ENCODE measurements at places on chromosomes 1 and 21. TPM values are rescaled to one million over a fixed set of nuclear protein-coding genes. Genes with fewer than 3 reads are reported as not detected.
A peak's percentile ranks its signal among the peaks of the same experiment; 100 is the strongest.

- no peak for DNase-seq
Measured at GRCh38 chr1:45037456-45037855, 25.4 kb downstream of the UROD start.

GRCh38 chr1:202155478-202156021 is 4.9 kb downstream of the PTPN7 start:
- DNase-seq: peak; percentile 59

GRCh38 chr1:100597061-100597741 is 59.3 kb downstream of the GPR88 start:
- no peak for DNase-seq

DNA sequence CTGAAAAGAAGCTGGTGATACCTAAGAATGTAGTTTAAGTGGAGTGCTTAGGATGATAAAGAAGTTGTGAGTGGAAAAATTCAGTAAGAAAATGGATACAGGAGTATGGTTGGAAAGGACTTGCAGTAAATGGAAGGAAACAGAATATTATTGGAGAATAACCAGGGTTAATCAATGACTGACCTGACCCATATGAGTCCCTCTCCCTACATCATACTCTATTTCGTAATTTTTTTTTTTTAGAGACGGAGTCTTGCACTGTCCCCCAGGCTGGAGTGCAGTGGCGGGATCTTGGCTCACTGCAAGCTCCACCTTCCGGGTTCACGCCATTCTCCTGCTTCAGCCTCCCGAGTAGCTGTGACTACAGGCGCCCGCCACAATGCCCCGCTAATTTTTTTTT is 33.4 kb upstream of the ENSA start:
- DNase-seq: no peak

The FALEC gene
- total RNA-seq: not detected

- DNase-seq: no peak
Measured at GRCh38 chr1:171470726-171471125, 14.6 kb upstream of the PRRC2C start.

- no peak for DNase-seq
Measured at GRCh38 chr1:169260478-169261151, 107.0 kb downstream of the NME7 start.

- DNase-seq: no peak
Measured at GRCh38 chr1:2639203-2639602, 6.4 kb upstream of the MMEL1 start.

DNA sequence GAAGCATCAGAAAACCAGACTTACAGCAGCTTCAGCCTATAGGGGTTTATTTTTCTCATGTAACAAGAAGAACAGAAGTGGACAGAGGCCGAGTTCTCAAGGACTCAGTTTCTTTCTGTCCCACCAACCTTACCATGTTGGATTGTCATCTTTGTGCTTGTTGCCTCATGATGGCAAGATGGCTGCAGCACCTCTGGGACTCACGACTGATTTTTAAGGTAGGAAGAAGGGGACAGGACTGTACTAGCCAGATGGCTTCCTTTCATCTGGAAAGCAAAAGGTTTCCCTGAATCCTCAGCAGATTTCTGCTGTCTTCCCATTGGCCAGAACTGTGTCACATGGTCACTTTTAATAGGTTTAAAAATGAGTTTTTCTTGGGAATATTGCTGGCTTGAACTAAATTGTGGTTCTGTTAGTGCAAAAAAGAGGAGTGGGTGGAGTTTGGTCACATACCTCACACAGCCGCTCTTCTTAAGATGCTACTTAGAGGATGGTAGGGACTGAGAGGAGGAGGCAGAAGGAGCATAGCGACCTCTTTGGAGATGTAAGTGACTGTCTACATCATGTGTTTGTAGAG is 48.1 kb upstream of the ENAH start:
- no peak for DNase-seq

GRCh38 chr1:82515650-82516049 is 714.9 kb downstream of the ADGRL2 start:
- no peak for DNase-seq

Data from mucosa of descending colon (tissue), 3 donors.